ENCODE measurements at places on chromosomes 6 and 20. TPM values are rescaled to one million over a fixed set of nuclear protein-coding genes. Genes with fewer than 3 reads are reported as not detected.

RHAG gene
- not detected for total RNA-seq

ERVFRD-1 gene
- not detected for total RNA-seq

GRCh38 chr6:29948277-29948676 lies 5.9 kb downstream of the HLA-A start:
- no peak for DNase-seq

GRCh38 chr6:95802978-95803377 lies 212.8 kb upstream of the FUT9 start:
- DNase-seq = no peak

DNA sequence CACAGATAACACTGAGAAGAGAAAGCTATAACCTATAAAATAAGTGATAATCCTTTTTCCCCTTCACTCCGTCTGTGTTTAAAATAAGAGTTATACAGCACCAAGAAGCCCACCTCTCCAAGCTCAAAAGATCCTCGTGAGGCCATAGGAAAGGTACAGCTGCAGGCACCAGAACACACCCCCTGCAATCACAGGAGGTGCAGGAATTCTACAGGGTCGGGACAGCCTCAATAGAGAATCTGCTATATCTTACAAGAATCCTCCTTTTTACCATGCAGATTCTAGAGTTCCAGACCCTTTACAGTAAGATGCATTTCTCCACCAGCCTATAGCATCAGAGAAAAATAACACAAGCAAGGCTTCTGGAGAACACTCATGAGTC lies 5.0 kb upstream of the ADGRF1 start:
- no peak for DNase-seq

DNA sequence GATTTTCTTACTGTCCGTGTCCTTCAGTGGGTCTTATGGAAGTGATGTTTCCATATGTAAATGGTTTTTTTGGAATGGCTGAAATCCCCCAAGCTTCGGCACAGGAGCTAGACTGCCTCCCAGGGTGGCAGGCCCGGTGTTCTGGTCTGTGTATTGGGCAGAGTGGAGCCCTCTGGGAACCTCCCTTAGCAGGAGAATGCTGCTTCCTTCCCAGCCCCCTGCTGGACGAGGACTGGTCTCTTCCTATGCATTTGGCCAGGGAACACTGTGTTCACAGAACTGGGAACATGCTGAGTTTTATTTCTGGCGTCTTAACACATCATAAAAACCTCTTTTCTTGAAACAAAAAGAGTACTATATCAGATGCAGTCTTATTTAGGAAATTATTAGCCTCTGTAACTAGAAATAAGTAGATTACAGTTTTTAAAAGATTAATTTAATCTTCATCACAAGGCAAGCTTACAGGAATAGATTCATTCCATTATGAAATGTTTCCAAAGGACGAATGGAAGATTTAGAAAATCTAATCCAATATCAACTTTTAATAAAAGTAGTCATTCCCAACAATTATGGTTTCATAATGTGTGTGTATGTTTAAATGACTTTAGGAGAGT lies 56.6 kb downstream of the SYTL3 start:
- DNase-seq = peak; percentile 78

GRCh38 chr6:15551798-15552197 lies 111.0 kb downstream of the DTNBP1 start:
- no peak for DNase-seq

GRCh38 chr6:161169035-161169434 lies 104.8 kb downstream of the AGPAT4 start:
- no peak for DNase-seq

- no peak for DNase-seq
Observed at GRCh38 chr6:145071836-145072235, 663.5 kb downstream of the EPM2A start.

DNA sequence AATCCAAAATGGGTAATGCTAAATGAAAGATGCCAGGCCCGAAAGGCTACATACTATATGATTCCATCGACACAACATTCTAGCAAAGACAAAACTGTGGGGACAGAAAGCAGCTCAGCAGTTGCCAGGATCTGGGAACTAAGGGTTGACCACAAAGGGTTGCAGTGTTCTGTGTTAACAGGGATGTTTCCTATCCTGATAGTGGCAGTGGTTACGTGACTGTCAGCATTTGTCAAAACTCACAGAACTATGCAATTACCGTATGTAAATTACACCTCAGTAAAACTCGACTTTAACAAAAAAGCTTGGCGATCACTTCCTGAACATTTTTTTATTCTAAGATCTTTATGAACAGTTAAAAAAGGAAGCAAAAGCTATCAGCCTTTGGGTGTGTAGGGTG lies 83.9 kb downstream of the BANF2 start:
- no peak for DNase-seq

DNA sequence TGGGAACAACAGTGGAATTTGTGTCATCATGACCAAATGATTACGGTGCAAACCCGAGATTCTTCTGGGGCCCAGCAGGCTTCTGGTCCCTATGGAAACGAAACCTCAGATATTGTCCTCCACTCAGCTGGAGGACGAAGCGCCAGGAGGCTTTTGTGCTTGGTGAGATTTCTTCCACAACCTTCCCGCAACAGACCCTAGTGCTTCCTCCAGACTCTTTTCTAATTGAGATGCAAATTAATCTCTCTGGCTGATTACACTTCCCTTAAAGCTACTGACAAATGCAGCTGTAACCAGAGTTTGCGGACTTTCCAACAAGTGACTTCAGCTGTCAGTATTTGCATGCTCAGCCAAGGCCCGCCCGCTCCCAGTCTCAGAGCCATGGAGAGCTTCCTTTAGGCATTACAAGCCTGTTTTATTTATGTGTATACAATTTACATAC lies 96.0 kb downstream of the INSM1 start:
- peak; percentile 82 for DNase-seq

GRCh38 chr20:54514028-54514607 lies 38.7 kb downstream of the DOK5 start:
- no peak for DNase-seq

GRCh38 chr20:59063358-59064213 lies 21.0 kb upstream of the PRELID3B start:
- no peak for DNase-seq

IL17F gene
- not detected for total RNA-seq

PROKR2 gene
- 0.44 TPM for total RNA-seq

DNA sequence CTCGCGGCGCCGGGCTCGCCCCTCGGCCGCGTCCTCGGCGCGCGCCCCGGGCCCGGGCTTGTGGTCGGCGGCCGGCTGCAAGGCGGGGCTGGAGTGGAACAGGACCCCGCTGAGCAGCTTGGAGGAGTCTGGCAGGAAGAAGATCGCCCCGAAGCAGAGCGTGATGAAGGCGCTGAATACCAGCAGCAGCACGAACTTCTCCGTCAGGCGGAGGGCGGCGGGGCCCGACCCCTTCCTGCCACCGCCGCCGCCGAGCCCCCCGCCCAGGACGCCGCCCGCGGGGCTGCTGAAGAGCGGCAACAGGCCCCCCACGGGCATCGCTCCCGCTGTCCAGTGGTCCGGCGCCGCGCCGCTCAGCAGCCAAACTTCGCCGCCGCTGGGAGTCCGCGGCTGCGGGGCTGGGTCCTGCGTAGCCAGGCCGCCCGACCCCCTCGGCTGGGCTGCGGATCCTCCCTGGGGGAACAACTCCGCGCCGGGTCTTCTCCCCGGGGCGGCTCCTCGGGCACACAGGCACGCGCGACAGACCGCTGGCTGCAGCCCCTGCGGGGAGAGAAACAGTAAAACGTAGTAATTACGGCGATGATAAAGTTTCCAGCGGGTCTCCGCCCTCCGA lies 707 bp downstream of the MAN1A1 start:
- DNase-seq = no peak

TPBG gene
- total RNA-seq = 19.0 TPM

GRCh38 chr6:6865611-6866010 lies 242.2 kb upstream of the RREB1 start:
- DNase-seq = no peak

- DNase-seq = no peak
Observed at GRCh38 chr6:134080171-134080795, 27.9 kb upstream of the SLC2A12 start.

- DNase-seq = no peak
Observed at GRCh38 chr6:55568808-55569439, 10.1 kb downstream of the HMGCLL1 start.

GRCh38 chr6:65935412-65935811 lies 228.4 kb upstream of the EYS start:
- DNase-seq = no peak

DNA sequence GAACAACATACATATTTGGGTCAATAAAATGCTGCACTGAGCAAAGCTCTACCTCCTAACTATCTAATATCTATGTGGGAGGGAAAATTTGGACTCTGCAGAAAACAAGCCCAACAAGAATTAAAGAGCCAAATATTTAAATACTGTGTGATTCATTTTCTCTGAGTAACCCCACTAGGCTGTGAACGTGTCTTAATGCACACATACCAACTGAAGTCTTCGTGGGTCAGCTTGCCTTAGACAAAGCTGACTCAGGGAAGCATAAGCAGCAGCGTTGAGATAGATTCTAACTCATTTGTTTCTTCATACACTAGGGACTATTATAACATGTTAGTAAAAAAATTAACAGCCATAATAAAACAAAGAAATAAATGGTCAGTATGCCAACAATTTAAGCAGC lies 114.3 kb downstream of the GJA1 start:
- DNase-seq = no peak

DNA sequence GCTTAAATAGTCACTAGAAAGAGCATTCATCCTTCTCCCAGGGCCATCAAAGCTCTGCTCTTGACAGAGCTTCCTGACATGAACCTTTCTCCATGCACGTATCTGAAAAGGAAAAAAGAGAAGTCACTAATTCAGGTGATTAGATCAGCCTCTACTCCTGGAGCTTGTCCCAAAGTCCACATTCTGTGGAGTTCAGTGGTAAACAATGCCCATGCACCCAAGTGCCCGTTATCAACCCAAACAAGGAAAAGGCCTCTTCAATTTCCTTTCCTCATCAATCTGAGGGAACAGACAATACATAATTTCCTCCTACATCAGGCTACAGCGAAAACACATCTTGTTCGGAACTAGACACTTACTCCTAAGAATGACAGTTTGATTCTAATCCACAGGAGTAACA lies 129.2 kb upstream of the PCSK2 start:
- DNase-seq = no peak
